Omental fat pad (tissue), 4 donors: ENCODE measurements at places on chromosomes 5 and 9. TPM values are rescaled to one million over a fixed set of nuclear protein-coding genes. Genes with fewer than 3 reads are reported as not detected.

DNA sequence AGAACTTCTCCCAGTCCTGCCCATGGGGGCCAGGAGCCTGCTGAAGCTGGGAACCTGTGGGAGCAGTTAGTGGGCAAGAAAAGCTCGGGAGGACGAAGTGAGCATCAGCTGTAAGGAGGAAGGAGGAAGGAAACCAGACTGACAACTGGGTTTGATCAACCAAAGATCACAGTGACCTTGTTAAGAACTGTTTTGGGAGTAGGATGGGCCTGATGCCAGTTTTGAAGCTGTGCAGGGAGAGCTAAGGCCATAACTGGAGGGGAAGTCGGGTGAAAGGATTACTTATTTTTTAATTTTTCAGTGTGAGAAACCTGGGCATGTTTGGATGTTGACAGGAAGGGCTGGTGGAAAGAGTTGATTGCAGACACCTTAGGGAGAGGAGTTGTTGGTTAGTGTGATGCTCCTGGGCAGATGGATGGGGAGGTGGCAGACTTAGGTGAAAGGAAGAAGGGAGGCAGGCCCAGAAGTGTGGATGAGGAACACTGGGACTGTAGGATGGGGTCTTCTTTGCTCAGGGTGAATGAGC, 58.3 kb upstream of the KLF4 start:
- no peak for DNase-seq

- no peak for DNase-seq
Measured at GRCh38 chr9:131982671-131983239, 96.9 kb downstream of the MED27 start.

DNA sequence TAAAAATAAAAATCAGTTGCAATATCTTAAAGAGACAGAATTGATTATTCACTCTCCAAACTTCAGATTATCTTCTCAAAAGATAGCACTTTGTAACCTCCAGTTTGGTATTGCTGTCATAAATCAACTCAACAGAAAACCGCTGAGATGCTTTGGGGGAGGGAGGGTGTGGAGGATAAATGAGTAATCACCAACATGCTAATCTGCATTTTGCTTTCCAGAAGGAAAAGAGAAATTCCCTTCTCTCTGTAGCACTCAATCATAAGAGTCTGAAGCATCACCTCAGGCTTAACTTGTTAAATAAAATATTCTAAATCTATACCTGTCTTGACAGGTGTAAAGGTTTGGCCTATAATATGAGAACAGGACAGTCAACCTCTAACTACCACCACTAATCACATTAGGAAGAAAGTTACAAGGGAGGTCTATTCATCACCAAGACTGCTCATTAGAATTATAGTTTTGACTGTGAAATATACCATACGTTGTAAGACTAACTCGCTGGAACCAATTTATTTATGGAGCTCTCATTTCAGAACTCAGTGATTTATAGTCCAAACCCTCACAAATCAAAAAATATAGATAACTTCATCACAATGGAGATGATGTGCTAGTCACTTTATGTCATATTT, 89.0 kb downstream of the PIK3R1 start:
- no peak for DNase-seq

GRCh38 chr5:52665559-52665958, 122.2 kb upstream of the ITGA1 start:
- DNase-seq = no peak

- no peak for DNase-seq
Measured at GRCh38 chr9:21883642-21884041, 81.2 kb downstream of the MTAP start.

GRCh38 chr5:68740226-68740910, 353.4 kb upstream of the SLC30A5 start:
- DNase-seq = no peak

DNA sequence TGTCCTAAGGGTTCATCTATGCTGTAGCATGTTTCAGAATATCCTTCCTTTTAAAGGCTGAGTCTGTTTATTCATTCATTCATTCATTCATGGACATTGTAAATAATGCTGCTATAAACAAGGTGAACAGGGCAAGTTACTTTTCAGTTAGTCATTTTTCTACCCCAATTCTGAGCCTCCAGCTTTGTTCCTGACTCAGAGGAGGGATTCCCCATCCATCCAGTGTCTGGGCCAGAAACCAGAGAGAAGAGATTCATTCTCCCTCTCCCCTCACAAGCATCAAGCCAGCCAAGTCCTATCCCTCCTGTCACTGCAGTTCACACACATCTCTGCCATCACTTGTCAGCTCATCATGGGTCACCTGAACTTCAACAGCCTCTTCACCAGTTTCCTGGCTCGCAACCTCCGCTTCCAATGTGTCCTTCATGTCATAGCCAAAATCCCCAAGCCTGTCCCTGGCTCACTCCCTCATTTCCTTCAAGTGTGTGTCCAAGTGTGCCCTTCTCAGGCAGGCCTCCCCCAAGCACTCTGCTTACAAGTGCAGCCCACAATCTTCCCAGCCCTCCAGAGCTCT, 203.0 kb downstream of the TTLL11 start:
- no peak for DNase-seq

DNA sequence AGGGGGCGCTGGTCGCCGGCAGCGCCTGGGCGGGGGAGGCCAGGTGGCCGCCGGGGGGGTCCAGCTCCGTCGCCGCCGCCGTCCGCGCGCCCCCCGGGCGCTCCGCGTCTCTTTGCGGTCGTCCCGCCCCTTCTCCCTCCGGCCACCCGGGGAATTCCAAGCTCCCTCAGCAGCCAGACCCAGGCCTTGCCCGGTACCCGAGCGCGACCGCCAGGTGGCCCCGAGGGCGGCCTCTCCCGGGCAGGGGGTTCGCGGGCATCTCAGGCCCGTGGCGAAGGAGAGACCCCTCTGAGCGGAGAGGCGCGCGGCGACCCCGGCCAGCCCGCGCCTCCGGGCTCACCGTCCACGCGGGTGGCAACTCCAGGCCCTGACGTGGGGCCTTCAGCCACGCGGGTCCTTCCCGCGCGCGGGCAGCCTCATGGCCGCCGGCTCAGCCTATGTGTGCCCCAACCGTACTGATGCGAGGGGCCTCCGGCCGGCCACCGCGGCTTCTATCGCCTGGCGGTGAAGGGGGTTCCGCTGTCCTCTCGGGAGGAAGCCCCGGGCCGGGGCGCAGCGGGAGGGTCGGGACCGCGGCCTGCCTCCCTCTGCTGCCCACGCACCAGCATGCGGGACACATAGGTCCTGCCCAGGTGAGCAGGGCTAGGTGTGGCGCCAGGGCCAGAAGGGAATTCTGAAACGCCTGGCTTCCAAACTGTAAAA, 529 bp upstream of the NRARP start:
- DNase-seq = no peak

- DNase-seq = peak; percentile 88
Measured at GRCh38 chr9:70420441-70421271, 6.2 kb upstream of the KLF9 start.

- DNase-seq = no peak
Measured at GRCh38 chr5:77778881-77779438, 2.8 kb upstream of the TBCA start.

- DNase-seq = no peak
Measured at GRCh38 chr5:162565-163337, 28.5 kb upstream of the LRRC14B start.

The ZNF483 gene
- total RNA-seq = 3.6 TPM

DNA sequence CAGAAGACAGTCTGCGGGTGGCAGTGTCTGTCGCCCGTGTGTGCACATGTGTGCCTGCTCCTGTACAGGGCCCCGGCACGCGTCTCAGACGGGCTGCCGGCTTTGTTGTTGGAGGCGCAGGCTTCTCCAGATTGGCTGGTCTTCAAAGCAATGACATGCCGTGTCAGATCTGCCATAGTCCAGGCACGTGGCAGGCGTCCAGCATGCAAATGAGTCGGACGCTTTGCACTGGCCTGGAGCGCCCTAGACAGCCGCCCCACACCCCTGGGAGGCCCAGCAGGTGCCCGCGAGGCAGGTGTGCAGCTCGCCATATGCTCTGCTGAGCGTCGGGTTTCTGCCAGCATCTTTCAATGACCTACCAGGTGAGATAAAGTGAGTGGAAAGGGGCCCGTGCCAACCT, 71.5 kb downstream of the GADD45G start:
- DNase-seq = no peak

The PCDHGB3 gene
- 2.5 TPM for total RNA-seq

DNA sequence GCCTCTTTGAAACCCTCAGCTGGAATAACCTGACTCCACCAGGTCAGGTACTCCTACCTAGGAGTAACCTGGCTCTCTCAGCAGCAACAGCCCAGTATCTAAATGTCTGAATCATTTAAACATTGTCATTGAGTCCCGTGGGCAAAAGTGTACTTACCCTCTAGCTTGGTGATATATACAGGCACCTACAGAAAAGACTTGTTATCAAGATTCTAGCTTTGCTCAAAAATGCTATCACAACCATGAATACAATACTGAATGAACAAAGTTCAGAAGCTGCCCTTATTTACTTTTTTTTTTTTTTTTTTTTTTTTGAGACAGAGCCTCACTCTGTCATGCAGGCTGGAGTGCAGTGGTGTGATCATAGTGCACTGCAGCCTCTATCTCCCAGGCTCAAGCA, 268.2 kb downstream of the ZNF608 start:
- no peak for DNase-seq

- no peak for DNase-seq
Measured at GRCh38 chr5:43001748-43002147, 38.4 kb downstream of the ANXA2R start.

DNA sequence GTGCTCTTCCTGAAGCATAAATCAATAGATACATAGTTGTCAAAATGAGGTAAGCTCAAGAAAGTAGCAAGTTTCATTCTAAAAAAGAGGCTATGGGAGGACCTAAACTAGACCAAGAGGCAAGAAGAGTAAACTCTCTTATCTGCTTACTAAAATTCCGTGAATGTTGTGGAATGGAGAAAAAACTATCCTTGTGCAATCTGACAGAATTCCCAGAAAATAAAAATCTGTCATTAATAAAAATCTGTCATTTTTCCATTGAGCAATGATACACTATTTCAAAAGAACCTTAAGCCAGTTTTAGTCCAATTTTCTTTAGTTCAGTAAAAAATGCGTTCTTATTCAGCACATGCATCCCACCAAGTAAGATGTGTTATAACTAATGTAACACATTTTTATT, 15.9 kb upstream of the FANCC start:
- no peak for DNase-seq

DNA sequence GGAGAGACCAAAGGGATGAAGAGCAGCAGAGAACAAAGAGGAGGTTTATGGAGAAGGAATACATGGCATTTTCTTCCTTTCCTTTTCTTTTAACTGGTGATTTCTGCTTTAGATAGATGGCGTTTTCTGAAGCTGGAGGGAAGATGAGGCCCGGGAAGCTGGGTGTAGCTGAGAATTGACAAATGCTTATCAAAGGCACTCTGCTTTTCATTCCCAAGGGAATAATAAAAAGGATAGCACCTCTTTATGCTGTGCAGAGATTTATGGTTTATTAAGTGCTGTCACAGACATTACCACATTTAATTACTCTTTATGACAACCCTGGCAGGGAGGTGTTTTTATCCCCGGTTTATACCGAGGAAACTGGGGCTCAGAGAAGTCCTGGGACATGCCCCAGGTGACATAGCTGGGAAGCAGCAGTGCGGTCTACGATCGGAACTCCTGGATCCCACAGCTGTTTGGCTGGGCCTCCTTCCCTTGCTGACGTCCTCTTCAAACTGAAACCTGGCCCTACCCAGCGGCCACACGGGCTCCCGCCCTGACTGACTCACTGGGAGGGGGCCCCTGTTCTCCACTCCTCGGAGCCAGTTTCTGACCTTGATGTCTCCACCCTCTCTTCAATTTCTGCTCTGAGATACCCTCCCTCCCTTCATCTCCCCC, 8.2 kb upstream of the EPB41L4B start:
- DNase-seq = no peak

The ARHGEF37 gene
- total RNA-seq = 5.3 TPM

The CATSPER3 gene
- total RNA-seq = 0.48 TPM

- DNase-seq = no peak
Measured at GRCh38 chr5:137605411-137605810, 106.3 kb upstream of the SPOCK1 start.

DNA sequence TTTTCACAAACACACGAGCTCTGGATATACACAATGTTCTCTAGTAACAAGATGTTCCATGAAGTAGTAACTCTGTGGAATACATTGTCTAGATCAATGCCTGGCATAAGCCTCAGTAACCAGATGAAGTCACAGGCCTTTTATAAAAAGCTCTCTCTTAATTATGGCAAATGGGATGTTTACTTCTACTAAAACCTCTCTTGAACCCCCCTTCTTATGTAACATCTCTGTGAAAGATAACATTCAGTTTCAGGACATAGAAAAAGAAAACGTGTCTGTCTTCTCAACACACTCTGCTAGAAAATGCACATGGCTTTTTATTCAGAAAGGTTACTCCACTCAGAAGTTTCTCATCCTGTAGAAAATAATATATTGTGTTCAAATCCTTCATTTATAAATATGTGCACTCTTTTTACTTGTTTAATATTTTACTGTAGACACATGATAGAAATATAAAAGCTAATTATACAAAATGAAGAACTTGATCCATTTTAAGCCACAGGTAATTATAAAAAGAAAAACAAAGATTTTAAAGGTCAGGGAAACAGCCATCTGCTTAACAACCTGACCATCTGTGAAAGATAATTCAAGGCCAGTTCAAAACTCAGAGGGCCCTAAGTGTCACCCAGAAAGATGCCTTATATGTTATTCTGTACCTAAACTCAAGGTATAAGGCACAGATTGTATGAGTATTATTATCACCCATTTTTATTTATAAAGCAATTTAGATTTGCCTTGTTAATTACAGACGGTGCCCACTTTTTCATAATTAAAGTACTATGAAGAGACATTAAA, 812.0 kb downstream of the CDH18 start:
- no peak for DNase-seq

The IFNA21 gene
- total RNA-seq = not detected

The RBM22 gene
- total RNA-seq = 42.0 TPM

- DNase-seq = no peak
Measured at GRCh38 chr5:14405267-14405666, 176.3 kb upstream of the OTULINL start.

- no peak for DNase-seq
Measured at GRCh38 chr5:179153921-179154345, 93.8 kb downstream of the ZNF354C start.

The ST6GALNAC6 gene
- 138 TPM for total RNA-seq

DNA sequence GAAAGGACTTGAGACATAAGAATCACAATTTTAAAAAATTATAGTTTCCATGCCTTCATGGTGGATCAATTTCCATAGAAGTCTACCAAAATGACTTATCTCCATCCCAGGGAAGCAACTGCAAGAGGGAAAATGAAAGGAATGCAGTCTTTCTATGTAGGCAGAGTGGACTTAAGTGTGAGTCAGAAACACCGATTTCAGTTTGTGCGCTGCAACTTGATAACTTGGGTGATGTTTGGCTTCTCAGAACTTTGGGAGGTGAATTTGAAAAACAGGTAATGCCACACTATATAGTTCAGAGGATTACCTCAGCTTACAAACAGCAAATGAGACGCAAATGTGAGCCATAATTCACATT, 708 bp upstream of the CSNK1G3 start:
- no peak for DNase-seq
